ENCODE measurements at places on chromosomes 3 and 15.
A peak's percentile ranks its signal among the peaks of the same experiment; 100 is the strongest.

DNA sequence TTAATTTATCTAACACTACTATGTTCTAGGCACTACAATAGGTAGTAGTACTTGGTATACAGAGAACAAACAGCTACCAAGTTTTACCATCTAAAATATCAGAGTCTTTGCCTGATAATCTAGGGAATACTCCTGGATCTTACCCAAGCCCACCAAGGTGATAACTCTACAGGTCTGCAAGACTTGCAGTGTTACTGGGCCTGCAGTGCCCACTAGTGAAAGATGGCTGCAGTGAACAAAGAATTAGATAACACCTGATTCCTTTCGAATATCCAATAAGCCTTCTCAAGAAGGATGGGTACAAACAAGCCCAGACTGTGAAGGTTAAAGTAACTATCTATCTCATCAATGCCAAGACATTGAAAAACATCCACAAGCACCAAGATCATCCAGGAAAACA is 317.0 kb upstream of the DCBLD2 start:
- DNase-seq = no peak

DNA sequence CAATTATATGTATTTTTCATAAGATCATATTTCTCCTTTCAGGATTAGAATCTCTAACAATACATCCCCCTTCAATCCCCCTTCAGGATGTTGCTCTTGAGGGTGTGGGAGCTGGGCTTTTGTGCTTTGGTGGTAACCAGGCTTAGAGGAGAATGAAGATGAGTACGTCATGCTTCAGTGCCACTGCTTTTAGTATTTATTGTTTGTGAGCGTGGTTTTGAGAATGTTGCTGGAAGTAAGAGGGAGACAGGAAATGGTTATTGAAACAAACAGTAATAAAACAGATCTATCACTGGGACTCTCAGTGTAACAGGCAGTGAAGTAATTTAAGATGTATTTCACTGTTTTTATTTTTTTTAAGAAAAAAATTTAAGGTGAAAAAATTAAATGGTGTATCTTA is 35.3 kb downstream of the GBE1 start:
- no peak for DNase-seq

DNA sequence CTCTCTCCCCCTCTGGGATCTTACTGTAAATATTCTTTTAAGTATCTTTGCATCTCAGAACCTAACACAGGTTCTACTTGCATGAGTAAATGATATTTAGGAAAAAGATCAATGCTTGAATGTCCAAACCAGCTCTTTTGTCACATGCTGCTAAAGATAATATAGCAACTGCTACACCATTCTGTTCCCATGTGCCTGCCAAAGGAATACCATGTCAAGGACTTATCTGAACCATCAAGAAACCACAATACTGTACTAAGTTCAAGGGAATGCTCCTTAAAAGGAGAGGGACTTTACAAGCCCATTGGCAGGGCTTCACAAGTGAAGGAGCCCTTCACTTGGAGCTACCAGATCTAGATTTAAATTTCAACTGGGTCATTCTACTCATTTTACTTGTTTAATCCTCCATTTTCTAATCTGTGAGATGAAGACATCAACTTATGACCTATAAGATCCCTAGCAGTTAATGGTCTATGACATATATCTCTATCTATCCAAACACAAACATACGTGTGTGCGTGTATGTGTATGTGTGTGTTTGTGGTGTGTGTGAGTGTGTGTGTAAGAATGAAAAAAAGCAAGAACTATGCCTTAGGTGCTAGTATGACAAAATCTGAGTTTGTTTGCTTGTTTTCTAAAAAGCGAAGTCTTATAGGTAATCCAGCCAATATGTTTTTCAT is 13.0 kb upstream of the SEC62 start:
- no peak for DNase-seq

GRCh38 chr15:46251903-46252302 is 617.1 kb downstream of the SQOR start:
- no peak for DNase-seq

DNA sequence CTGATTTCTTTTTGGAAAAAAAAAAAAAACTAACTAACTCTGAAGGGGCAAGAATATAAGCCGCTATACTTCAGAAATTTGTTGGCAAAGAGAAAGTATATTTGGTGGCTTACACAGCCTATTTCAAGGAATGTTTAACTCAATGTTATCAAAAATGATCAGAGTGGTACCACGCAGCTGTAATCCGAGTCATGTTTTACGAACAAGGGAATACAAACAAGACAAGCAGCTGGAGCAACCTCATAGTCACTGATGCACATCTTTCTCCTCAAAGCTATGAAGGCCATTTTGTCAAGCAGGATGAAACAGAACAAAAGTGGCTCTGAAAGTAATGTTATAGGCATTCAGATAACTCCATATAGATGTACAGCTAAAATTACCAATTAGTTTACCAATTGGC is 81.2 kb downstream of the SCAPER start:
- no peak for DNase-seq

DNA sequence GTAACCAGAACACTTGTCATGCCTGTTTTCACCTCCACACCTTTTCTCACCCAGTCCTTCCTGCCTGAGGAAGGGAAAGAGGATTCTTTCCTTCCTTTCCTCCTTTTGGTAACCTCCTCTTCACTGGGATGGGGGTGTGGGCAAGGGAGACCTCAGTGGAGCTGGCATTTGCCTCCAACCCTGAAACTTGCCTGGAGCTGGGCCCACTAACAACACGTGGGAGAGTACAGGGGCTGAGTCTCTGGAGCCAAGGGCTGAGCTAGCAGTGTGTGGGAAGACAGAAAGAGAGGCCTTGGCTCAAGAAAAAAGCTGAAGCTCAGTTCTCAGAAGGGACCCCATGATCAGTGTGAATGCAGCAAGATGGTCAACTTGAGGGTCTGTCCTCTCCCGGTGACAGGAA is 86.6 kb upstream of the SLC6A11 start:
- no peak for DNase-seq

- DNase-seq = no peak
Measured at GRCh38 chr3:32419742-32420125, 28.1 kb downstream of the CMTM7 start.

- DNase-seq = peak; percentile 57
Measured at GRCh38 chr3:42547401-42547945, 34.3 kb downstream of the SEC22C start.

DNA sequence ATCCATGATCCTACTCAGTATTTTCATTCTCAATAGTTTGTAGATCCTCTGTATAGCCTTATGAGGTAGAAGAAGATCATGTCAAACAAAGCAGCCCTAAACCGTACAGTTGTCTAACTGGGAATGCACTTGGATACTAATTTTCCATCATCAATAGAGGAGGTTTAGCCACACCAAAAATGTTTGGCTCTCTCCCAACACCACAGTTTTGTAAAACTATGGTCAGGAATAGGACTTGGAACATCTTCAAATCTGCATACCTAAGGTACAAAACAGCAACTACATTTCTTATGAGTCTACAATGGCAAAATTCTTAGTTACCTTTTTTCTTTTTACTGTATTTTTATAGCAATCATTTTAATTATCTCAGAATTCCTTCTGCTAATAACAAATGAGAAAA is 1001.6 kb downstream of the ROBO2 start:
- no peak for DNase-seq

DNA sequence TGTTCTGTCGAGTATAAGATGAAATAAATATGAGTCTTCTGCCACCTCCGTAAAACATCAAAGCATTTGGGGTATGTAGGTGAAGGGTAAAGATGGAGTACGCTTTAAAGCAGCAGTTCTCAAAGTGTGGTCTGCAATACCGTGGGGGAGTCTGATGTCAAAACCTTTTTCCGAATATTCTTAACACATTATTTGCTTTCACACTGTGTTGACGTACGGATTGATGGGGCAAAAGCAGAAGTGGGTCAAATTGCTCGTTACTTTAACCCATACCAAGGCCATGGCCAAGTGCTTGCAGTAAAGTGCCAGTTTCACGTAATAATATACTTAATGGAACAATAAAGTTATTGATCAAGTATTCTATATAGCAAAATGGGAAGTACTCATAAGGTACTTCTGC is 36.3 kb downstream of the PAK2 start:
- DNase-seq = no peak

GRCh38 chr3:190728574-190729246 is 133.8 kb downstream of the GMNC start:
- DNase-seq = no peak

DNA sequence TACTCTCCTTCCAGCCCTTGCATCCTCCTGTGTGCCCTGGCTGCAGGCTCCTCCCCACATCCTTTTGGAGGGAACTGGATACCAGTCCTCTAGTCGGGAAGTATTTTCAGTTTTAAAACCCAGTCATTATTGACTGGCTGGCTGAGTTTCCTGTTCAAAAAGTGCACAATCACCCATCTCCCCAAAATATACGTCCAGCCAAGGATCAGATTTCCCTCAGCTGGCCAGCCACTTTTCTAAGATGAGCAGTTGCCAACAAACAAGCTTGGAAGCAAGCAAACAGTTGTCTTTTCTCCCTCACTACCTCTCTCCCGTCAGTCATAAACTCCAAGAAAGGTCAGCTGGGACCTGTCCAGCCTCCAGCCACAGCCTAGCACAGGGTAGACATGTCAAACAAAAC is 147.7 kb upstream of the GALNT15 start:
- no peak for DNase-seq

DNA sequence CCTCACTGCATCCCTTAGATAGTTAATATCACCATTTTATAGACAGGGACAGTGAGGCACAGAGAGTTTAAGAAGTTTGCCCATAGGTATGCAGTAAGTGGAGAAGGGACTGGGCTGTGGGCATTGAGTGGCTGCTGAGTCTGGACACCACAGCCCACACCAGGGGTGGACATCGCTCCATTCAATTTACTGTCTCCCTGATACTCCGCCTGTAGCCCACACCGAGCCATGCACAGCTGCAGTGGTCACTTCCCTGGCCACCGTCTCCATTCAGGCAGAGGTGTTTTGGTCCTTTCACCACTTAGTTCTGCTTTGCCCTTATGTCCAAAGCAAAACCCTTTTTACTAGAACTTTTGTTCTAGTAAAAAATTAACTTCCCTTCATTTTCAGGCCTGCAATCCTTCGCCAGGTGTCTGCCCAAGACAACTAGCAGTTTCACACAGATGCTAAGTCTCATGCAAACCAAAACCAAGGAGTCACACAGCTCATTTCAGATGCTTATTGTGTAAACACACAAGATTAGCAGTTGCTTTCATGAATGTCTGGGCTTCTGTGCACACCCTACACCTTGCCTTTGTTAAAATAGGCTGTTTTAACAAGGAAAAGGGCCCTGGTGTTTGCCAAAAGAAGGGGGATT is 30.1 kb downstream of the ZNF35 start:
- no peak for DNase-seq

- DNase-seq = no peak
Measured at GRCh38 chr3:76242886-76243753, 457.8 kb upstream of the ZNF717 start.

GRCh38 chr15:25671132-25671531 is 192.0 kb downstream of the ATP10A start:
- no peak for DNase-seq

DNA sequence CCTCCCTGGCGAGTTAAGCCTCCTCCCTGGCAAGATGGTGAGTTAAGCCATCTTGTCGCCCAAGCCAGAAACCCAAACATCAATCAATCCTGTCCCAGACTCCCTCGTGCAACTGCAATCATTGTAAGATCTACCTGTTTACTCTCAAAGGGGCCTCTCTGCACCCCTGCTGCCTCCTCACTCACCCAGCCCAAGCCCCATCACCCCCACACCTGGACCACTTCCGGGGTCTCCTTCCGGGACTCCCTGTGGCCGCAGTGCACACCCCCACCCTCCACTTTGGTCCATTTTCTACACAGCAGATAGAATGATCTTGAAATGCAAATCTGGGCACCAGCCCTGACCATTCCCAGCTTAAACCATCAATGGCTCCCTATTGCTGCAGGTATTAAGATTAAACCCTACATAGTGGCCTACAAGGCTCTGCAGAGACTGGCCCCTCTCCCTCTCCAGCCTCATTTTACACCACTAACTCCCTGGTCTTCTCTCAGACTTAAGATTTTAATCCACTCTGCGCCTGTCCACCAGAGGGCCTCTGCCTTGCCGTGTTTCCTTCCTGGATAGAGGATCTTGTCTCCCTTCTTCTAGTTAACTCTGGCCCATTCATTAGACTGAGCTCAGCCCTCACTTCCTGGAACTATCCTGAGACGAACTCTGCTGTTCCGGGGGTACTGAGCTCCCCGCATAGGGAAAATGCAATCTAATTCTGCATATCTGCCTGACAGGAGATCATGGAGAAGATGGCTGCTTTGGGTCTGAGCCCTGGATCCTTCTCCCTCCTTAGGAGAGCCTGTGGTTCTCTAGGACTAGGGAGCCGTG is 41.9 kb upstream of the SLC6A1 start:
- DNase-seq = no peak

GRCh38 chr3:66353039-66353438 is 132.2 kb downstream of the SLC25A26 start:
- DNase-seq = no peak

DNA sequence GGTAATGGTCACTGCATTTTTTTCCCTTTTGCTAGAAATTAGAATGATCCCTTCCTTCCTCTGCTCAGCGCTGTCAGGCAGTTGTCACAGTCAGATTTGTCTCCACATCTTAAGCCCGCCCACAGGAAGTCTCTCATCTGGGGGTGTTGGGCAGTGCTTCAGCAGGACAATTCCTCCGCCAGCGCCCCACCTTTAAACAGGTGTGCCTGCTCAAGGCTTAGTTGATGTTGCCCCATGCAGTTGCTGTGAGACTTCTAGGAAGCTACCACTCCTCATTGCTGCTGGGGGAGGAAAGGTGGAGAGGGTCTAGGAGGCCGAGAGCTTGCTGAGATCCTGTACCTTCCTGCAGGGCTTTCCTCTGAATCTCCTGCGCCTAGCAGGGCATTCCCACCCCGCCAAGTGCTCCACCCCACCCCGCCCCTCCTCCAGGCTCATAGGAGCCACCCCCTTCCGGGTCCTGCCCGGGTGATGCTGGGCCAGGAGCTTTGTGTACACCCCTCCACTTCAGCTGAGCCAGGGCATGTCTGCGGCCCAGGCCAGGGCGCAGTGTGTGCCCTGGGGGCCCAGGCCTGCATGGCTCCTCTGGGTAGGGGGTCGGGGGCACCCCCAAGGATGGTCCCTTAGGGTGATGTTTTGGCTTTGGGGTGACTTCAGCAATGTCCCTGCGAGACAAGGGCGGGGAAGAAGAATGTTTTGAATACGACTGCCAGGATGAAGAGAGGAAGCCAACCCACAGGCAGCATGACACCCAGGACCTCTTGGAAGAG is 68.7 kb downstream of the TRAK1 start:
- peak; percentile 20 for DNase-seq

GRCh38 chr3:115537669-115538068 is 85.6 kb upstream of the GAP43 start:
- no peak for DNase-seq

- no peak for DNase-seq
Measured at GRCh38 chr3:4401441-4401840, 65.6 kb downstream of the SUMF1 start.

DNA sequence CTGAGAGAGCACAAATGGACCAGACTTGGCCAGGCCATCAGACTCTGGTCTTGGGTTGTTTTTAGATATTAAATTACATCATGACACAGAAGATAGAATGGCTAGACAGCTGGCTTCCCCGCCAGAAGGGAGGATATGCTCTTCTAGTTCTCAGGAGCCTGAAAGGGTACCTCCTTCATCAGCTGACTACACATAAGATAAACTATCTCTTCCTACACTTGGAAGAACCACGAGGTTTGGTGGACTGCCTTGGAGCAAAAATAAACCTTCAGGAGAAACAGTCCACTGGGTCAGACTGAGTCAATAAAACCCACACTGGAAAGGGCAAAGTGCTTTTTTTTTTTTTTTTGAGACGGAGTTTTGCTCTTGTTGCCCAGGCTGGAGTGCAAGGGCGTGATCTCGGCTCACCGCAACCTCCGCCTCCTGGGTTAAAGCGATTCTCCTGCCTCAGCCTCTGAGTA is 26.3 kb upstream of the DYNC1LI1 start:
- DNase-seq = no peak

Data from stimulated activated naive CD4-positive, alpha-beta T cell (primary cell).